ENCODE measurements at places on chromosomes 3 and 15. TPM values are rescaled to one million over a fixed set of nuclear protein-coding genes. Genes with fewer than 3 reads are reported as not detected.

The SMCO1 gene
- total RNA-seq: not detected

The SSUH2 gene
- total RNA-seq: not detected

The VIPR1 gene
- not detected for total RNA-seq

The GADL1 gene
- 1.9 TPM for total RNA-seq

The GOLGA8N gene
- total RNA-seq: 4.3 TPM

The TM4SF1 gene
- 183 TPM for total RNA-seq

The GCNT3 gene
- total RNA-seq: 0.26 TPM

The PAK6 gene
- total RNA-seq: 0.16 TPM

The CASR gene
- not detected for total RNA-seq

The TTLL13 gene
- total RNA-seq: 0.16 TPM

The SPESP1 gene
- total RNA-seq: 14.3 TPM

The DAPK2 gene
- total RNA-seq: 1.2 TPM

The FAM227B gene
- total RNA-seq: 3.8 TPM

The KCTD6 gene
- 5.1 TPM for total RNA-seq

The ZDHHC3 gene
- 55.5 TPM for total RNA-seq

The HYPK gene
- 5.5 TPM for total RNA-seq

The NEO1 gene
- 15.6 TPM for total RNA-seq

The SEMA6D gene
- total RNA-seq: 4.9 TPM

The ISL2 gene
- 6.7 TPM for total RNA-seq

The PARP3 gene
- total RNA-seq: 13.6 TPM

The PATL2 gene
- total RNA-seq: 1.4 TPM

The TSEN2 gene
- total RNA-seq: 20.4 TPM

The HEXA gene
- 74.7 TPM for total RNA-seq

The SEMA3G gene
- total RNA-seq: 0.26 TPM

The DNAJC17 gene
- 21.0 TPM for total RNA-seq

The GPR149 gene
- total RNA-seq: not detected

The A4GNT gene
- not detected for total RNA-seq

The PLSCR4 gene
- 25.5 TPM for total RNA-seq

The SNURF gene
- total RNA-seq: 257 TPM

The PTPRG gene
- total RNA-seq: 32.6 TPM

The IGF2BP2 gene
- total RNA-seq: 18.6 TPM

The MOBP gene
- not detected for total RNA-seq

The PRKCD gene
- 2.4 TPM for total RNA-seq

The DUOXA2 gene
- total RNA-seq: not detected

The ADAMTSL3 gene
- 0.32 TPM for total RNA-seq

The TM4SF18 gene
- under 0.01 TPM for total RNA-seq

The NEDD4 gene
- total RNA-seq: 24.1 TPM

The GABRB3 gene
- 0.16 TPM for total RNA-seq

The SAMMSON gene
- not detected for total RNA-seq

The IQCH gene
- 4.8 TPM for total RNA-seq

The GNL3 gene
- 51.2 TPM for total RNA-seq

The DPP8 gene
- 33.7 TPM for total RNA-seq

The ESYT3 gene
- total RNA-seq: 0.16 TPM

The FGF12 gene
- total RNA-seq: not detected

The MESP2 gene
- 1.9 TPM for total RNA-seq

All from bronchial smooth muscle cell (primary cell).